HS-27A (cell line): ENCODE measurements at places on chromosomes 1 and 21.

GRCh38 chr1:2973601-2974593 lies 47.4 kb upstream of the ACTRT2 start:
- no peak for DNase-seq

GRCh38 chr1:64488862-64489261 lies 18.9 kb downstream of the CACHD1 start:
- no peak for DNase-seq

- no peak for DNase-seq
Observed at GRCh38 chr1:15290382-15290781, 43.4 kb downstream of the FHAD1 start.

GRCh38 chr1:8329439-8329838 lies 11.5 kb downstream of the SLC45A1 start:
- DNase-seq = no peak

GRCh38 chr21:28793043-28793442 lies 199.6 kb downstream of the LTN1 start:
- no peak for DNase-seq

DNA sequence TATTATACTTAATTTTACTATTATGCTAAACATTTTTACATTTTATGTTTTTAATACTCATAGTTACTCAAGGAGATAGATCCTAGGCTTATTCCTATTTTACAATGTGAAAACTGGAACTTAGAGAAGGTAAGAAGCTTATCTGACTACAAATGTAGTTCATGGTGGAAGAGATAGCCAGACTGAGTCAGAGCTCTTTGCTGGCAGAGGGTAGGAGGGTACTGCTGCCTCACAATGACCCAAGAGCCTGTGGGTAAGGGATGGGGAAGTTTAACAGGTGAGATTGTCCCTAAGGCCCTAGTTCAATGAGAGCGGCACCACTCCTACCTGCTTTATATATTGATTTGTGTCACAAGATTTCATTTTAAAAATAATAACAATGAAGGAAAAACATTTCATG lies 34.1 kb upstream of the NEK7 start:
- no peak for DNase-seq

DNA sequence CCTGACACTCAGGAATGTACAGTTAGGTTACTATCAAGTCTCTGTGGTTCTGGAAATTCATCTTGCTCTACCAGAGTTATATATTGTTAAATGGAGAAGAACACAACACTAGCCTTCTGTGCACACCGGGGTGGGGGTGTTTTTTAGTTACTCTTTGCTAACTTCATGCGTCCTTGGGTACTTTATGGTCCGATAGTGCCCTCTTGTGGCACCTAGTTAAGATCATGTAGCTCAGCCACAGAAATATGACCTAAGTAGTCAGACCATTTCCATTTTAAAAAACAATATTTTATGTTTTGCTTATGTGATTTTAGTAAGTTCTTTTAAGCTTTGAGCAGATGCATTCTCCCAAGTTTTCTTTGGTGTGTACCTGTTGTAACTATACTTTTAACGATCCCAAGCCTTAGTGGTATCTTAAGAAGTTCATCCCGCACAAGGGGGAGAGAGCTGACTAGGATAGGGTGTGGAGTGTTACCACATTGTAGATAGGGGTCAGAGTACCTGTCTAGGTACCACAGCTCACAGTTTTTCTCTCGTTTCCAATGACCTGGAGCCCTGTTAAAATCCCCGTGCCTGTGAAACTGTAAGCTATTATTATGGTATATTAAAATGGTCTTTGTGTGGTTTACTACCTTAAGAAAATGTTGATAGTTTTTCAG lies 20.6 kb upstream of the SH3D21 start:
- DNase-seq = peak; percentile 51

DNA sequence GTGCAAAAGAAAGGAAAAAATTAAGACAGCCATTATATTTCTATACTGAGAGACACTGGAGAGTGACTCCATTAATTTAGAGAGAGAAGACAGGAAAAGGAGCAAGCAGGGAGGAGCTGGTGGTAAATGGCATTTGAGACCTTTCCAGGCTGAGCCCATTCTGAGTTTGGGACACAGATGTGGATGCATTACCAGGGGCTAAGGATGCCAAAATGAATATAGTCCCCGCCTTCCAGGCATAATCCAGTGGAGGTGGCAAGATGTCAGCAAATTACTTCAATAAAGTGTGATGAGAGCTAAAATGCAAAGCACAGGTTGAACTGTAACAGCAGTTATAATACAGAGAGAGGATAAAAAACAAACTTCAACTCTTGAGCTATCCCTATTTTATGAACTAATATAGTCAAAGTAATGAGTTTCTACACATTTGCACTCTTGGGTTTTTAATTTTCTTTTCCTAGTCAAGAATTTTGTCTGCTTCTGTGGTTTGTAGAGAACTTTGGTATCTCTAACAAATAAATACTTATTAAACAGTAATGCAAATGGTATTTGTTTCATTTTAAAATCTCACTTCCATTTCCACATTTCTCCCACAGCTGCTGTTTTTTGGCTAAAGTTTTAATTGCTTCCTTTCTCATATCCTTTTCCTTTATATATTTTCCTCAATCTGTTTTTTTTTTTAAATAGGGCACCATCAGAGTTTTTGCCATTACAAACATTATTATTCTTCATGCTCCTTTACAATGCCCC lies 228.2 kb upstream of the KCNK2 start:
- DNase-seq = no peak
